ENCODE measurements at places on chromosomes 3 and 15. TPM values are rescaled to one million over a fixed set of nuclear protein-coding genes. Genes with fewer than 3 reads are reported as not detected.

The SEMA3B gene
- total RNA-seq = 2.0 TPM

The CPLX3 gene
- total RNA-seq = 0.17 TPM

The POTEB gene
- total RNA-seq = not detected

The SLC6A11 gene
- total RNA-seq = not detected

The RHOV gene
- 1.6 TPM for total RNA-seq

The IQCH gene
- total RNA-seq = 2.5 TPM

The CCK gene
- 18.4 TPM for total RNA-seq

All from A673 (cell line).